ENCODE measurements at places on chromosomes 12 and 14.

- H3K27ac ChIP-seq = no peak overlapping the region
- H3K27me3 ChIP-seq = no peaks in the 10 kb centered on the region
- peaks cover 28% of the 10 kb centered on the region for H3K4me1 ChIP-seq
- no peak overlapping the region for H3K4me3 ChIP-seq
Observed at GRCh38 chr12:120125792-120126634, 9.5 kb upstream of the RAB35 start.

GRCh38 chr14:76958980-76959710 is 69.4 kb downstream of the IRF2BPL start:
- peak overlapping the region; percentile 53 for H3K27ac ChIP-seq
- 0 out of 2 replicates have a peak overlapping the region, but pooled peaks have one; percentile 15 for H3K4me3 ChIP-seq
- H3K36me3 ChIP-seq = no peaks in the 10 kb centered on the region
- peak; percentile 81 for DNase-seq
- H3K4me1 ChIP-seq = peaks cover 92% of the 10 kb centered on the region

GRCh38 chr14:101843665-101844064 is 82.2 kb downstream of the PPP2R5C start:
- peaks cover 12% of the 10 kb centered on the region for H3K36me3 ChIP-seq
- no peak overlapping the region for H3K4me3 ChIP-seq
- no peaks in the 10 kb centered on the region for H3K27me3 ChIP-seq
- H3K4me1 ChIP-seq = no peaks in the 10 kb centered on the region
- no peak overlapping the region for H3K27ac ChIP-seq
- DNase-seq = no peak

- H3K36me3 ChIP-seq = no peaks in the 10 kb centered on the region
- H3K4me3 ChIP-seq = no peak overlapping the region
- H3K27ac ChIP-seq = no peak overlapping the region
- no peaks in the 10 kb centered on the region for H3K4me1 ChIP-seq
- H3K27me3 ChIP-seq = no peaks in the 10 kb centered on the region
Observed at GRCh38 chr14:42869681-42870080, 1263.0 kb downstream of the LRFN5 start.

DNA sequence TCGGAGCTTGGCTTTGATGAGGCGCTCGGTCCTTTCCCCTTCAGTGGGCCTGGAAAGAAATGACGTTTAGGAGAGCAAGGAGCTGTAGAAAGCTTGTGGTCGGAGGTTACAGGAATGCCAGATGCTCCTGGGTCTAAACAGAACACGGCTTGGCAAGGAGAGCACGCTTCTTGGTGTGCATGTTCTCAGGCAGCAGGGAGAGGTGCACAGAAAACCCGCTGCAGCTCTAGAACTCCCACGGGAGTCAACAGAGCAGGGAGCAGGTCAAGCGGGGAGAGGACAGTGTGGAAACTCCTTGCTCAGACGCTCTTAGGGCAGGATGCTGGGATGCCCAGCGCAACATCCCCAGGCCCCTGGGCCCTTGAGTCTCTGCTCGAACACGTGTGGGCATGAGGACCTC is 51.0 kb downstream of the SSH1 start:
- peaks cover 54% of the 10 kb centered on the region for H3K36me3 ChIP-seq
- H3K27ac ChIP-seq = no peak overlapping the region
- no peaks in the 10 kb centered on the region for H3K27me3 ChIP-seq

All from HepG2 (cell line).